Endothelial cell (in vitro differentiated cells): ENCODE measurements at places on chromosomes 6 and 20. TPM values are rescaled to one million over a fixed set of nuclear protein-coding genes. Genes with fewer than 3 reads are reported as not detected.

GRCh38 chr6:169026175-169026574, 227.5 kb downstream of the THBS2 start:
- H3K4me1 ChIP-seq: no peaks in the 10 kb centered on the region
- H3K4me3 ChIP-seq: no peak overlapping the region
- H3K27me3 ChIP-seq: no peaks in the 10 kb centered on the region
- H3K27ac ChIP-seq: no peak overlapping the region
- DNase-seq: no peak

DNA sequence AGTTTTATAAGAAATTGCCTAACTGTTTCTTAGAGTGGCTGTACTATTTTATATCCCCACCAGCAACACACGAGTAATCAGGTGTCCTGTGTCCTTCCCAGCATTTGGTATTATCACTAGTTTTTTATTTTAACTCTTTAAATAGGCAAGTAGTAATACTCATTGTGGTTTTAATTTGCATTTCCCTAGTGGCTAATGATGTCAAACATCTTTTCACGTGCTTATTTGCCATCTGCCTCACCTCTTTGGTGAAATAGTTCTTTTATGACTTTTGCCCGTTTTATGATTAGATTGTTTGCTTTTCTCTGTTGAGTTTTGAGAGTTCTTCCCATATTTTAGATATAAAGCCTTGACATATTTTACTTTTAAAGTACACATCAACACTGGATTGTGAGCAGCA, 57.8 kb downstream of the GCLC start:
- no peak overlapping the region for H3K4me3 ChIP-seq
- H3K36me3 ChIP-seq: no peaks in the 10 kb centered on the region
- H3K27me3 ChIP-seq: no peaks in the 10 kb centered on the region

The PHIP gene
- total RNA-seq: 42.4 TPM

The ULBP1 gene
- total RNA-seq: 24.8 TPM

DNA sequence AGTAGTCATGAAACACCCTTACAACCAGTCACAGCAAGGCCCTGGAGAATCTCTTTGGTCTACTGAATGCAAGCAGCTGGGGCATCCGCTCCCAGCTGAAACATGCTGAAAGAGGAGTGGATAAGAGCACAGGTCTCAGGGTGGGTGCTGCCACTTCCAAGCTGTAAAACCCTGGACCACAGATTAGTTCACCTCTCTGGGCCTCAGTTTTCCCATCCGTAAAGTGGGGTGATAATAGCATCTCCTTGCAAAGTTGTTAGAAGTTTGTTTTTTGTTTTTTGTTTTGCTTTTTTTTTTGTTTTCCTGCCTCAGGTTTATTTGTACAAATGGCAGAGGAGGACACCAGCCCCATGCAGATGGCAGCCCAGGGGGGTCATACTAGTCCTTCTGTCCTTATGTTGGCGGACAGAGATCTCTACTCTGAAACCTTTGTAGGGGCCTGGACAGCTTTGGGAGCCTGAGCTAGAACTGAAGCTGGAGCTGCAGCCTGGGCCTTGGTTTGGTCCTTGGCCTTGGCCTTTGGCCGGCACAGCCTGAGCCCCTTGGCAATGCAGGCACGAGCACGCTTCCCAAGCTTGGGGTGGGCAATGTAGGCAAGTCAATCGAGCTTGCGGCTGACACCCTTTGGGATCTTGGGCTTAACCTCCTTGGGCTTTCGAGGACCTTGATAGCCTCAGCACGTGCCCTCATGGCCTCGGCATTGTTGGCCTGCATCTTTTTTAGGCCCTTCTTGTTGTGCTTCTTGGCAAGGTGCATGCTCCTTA, 38.2 kb downstream of the MRPL14 start:
- H3K4me1 ChIP-seq: no peaks in the 10 kb centered on the region
- peaks cover 4% of the 10 kb centered on the region for H3K27me3 ChIP-seq

GRCh38 chr6:63690221-63690620, 54.6 kb downstream of the PHF3 start:
- H3K36me3 ChIP-seq: peaks cover 8% of the 10 kb centered on the region
- no peak overlapping the region for H3K27ac ChIP-seq
- H3K27me3 ChIP-seq: no peaks in the 10 kb centered on the region
- no peak for DNase-seq
- H3K4me3 ChIP-seq: no peak overlapping the region
- H3K4me1 ChIP-seq: peaks cover 9% of the 10 kb centered on the region
